Motor neuron (in vitro differentiated cells): ENCODE measurements at places on chromosomes 5 and 9.

- peak; percentile 32 for ATAC-seq
These were observed 494 bp downstream of the PTCH1 start for GRCh38 chr9:95516221-95516733.

GRCh38 chr5:158066076-158066475 is 207.1 kb upstream of the CLINT1 start:
- ATAC-seq, result no peak

DNA sequence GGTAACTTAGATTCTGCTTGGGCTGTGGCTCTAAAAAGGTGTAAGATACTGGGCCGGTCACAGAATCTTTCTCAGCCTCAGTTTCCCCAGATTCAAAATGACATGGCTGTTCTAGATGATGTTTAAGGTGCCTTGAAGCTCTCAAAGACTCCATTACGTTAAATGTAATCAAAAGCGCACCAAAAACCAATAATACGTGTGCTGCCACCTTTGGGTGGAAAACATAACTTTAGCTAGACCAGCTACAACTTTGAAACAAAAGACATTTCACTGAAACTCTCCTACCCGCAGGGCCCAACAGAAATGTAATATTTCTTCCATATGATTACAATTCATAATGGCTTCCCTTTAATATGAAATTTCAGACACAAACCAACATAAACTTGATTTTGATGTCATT is 35.0 kb upstream of the PCSK5 start:
- no peak for ATAC-seq

GRCh38 chr5:141732417-141732816 is 50.4 kb upstream of the ARAP3 start:
- no peak for ATAC-seq

DNA sequence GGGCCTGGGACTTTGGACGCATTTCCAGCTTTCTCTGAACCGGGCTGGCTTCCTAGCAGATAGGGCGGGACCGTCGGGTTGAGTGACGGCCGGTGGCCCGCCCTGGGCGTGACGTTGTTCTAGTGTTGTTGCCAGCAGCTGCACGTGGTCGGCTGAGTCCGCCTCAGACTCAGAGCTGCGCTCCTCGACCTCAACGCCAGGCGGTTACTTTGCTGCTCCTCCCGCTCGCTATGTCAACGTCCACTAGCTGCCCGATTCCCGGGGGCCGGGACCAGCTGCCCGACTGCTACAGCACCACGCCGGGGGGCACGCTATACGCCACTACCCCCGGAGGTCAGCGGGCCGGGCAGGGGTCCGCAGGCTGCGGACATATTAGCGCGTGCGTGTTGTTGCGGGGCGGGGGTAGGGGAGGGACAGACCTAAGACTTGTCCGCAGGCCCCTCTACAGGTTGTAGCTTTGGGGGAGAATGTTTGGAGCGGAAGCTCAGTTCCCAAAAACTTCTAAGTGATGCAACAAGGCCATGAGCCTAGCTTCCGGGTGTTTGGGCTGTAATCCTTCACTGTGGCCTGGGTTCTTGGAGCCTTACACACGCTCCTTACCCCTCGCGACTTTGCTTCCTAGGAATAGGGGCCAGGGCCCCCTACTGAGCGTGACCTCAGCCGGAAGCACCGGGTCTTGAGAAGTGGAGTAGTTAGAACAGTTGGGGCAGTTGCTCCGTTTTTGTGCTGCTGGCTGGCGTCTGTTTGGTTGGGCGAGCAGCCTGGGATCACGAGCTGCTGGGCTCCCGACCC is at the start of gene EIF4EBP3:
Gene EIF4EBP3, plus strand, starts transcription at position 155 of the 792 bp plus-strand sequence. Its CDS starts 76 bp downstream, at position 231.
- peak; percentile 76 for ATAC-seq
